ENCODE measurements at places on chromosomes 11 and 22. TPM values are rescaled to one million over a fixed set of nuclear protein-coding genes. Genes with fewer than 3 reads are reported as not detected.

Gene PATE4
- not detected for total RNA-seq

DNA sequence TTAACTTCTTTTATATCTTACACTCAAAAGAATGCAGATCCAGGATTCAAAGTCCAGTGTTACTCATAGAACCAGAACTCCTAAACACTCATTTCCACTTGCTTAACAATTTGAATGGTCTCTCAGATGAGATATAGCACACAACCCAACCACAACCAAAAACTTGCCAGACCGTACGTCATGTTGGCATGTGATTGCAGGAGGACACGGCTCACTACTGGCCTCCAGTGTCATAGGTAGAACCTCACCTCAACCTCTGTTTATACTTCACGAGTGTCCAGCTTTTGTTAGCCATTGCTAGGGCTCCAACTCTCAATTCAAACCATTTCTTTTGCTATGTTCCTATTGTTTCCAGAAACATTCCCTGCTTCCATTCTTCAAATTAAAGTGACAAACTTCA is 58.5 kb upstream of the PDGFD start:
- H3K27ac ChIP-seq: no peak overlapping the region
- no peak overlapping the region for H3K4me3 ChIP-seq
- no peak for DNase-seq
- no peaks in the 10 kb centered on the region for H3K36me3 ChIP-seq
- H3K4me1 ChIP-seq: no peaks in the 10 kb centered on the region
- H3K27me3 ChIP-seq: no peaks in the 10 kb centered on the region

DNA sequence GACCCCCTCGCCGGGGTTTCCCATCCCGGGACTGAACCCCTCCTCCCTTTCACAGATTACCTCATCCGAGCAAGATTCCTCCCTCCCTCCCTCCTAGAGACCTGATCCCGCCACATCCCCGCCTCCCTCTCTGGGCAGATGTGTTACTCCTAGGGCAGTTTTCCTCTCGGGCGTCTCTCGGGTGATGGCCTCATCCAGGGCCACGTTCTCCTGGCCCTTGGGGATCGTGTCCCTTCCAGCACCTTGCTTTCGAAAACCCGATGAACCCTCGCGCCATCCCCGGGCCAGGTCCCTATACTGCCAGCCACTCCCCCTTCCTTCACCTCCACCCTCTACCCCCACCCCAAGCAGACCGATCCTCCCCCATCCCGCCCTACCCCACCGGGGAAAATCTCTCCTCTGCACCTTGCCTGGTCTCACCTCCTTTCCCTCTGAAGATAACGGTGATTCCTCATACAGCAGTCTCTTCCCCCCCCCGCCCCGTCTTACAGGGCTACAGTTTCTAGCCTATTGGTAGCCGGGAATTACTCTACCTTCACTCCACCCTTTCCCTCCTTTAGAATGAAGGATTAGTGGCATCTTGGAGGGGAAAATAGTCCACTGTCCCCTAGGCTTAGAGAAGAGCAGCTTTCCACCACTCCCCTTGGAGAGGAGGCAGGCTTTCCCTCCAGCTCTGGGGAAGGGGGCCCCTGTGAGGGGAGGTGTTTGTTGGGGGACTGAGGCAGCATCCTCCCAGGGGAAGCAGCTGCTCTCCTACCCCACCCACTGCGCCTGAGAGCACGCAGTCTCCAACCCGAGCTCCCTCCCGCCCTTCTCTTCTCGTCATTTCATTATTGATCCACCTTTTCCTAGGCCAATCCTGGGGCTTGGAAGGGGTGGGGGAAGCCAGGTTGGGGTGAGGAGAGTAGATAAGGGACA is 1.2 kb downstream of the KMT2A start:
- H3K36me3 ChIP-seq: no peaks in the 10 kb centered on the region
- H3K27ac ChIP-seq: peak overlapping the region; percentile 99
- no peaks in the 10 kb centered on the region for H3K27me3 ChIP-seq
- H3K4me3 ChIP-seq: peak overlapping the region; percentile 82

DNA sequence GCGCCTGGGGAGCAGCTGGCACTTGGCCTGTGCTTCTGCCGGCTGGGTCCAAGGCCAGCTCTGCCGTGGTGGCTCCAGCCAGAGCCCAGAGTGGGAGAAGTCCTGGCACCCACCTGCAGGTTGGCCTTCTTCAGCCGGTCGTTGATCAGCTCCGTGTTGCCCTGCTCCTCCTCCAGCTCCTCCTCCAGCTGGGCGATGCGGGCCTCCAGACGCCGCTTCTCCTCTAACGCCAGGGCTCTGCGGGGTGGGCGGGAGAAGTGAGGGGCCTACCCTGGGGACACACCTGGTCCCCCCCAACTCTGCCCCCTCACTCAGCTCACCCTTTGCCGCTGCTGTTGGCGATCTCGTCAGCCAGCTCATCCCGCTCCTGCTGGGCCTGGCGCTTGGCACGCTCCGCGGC is 32.6 kb downstream of the APOL1 start:
- no peaks in the 10 kb centered on the region for H3K36me3 ChIP-seq
- no peak overlapping the region for H3K4me3 ChIP-seq
- H3K4me1 ChIP-seq: no peaks in the 10 kb centered on the region
- no peak for DNase-seq

DNA sequence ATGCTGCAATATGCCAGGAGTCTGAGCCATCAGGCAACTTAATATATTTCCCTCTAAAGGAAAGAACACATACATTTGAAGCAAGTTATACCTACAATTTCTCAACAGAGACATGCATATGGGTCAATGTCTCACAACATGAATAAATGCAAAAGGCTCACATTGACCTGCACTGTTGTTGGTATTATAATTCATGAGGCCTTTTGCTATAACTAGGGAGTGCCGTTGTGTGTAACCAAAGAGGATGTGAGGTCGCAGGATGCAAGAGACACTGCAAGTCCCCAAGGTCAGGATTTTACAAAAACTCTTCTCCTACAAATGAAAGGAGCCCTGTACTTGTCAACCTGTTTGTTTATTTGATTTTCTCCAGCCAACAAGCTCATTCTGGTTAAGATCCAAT is 250.5 kb downstream of the LARGE1 start:
- peaks cover 5% of the 10 kb centered on the region for H3K4me1 ChIP-seq
- no peak overlapping the region for H3K4me3 ChIP-seq
- no peaks in the 10 kb centered on the region for H3K27me3 ChIP-seq
- DNase-seq: no peak
- H3K36me3 ChIP-seq: no peaks in the 10 kb centered on the region
